ENCODE measurements at places on chromosomes 1 and 21.

GRCh38 chr1:17558954-17559614 is 19.6 kb downstream of the ARHGEF10L start:
- no peak for DNase-seq

- no peak for DNase-seq
Measured at GRCh38 chr1:84259376-84259775, 42.1 kb upstream of the SAMD13 start.

GRCh38 chr1:162178432-162178831 is 108.9 kb downstream of the NOS1AP start:
- no peak for DNase-seq

- DNase-seq = no peak
Measured at GRCh38 chr1:181208967-181209366, 120.5 kb downstream of the IER5 start.

DNA sequence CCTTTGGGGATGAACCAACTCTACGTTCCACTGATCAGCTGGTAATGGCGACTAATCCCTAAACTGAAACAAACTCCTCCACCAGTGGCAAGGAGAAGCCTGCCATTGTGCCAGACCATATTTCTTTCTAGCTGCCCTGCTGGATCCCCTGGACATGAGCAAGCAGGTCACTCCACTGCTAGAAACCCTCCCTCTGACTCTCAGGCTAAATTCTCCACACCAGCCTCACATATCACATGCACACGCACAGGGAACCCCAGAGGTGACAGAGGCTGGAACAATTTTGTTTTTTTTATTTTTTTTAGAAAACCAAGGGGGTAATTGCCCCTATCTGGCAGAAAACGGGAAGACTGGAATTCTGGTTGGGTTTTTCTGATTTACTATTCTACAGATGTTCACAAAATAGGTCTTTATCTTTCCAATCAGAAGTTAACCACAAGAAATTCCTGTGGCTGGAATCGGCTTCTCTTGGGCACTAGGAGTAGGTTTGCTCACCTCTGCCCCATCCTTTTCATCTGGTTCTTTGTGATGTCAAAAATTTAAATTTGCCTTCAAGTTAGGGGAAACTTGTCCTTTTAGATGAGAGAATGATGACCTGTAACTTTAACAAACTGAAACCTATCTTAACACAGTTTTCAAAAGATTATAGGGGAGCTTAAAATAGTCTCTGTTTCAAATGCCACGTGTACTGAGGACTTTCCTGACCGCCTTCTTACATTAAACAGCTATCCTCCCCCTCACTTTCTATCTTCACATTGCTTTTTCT is 258.1 kb downstream of the SDCCAG8 start:
- DNase-seq = no peak

DNA sequence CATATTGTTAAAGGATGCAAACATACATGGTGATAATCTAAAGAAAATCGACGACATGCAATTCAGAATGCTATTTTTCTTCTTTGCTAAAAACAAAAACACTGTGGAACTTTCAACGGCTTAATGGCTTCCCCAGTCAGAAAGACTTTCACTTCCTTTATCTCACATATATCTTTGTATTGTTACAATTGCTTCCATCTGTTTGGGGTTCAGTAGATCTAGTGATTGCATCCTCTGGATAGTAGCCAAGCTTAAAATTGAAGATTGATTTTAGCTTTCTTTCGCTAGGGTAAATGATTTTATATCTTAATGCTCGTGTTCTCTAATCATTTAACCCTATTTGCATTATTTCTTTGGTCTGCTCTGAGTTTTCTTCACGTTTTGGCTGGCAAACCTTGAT is 31.8 kb upstream of the ADAMTS1 start:
- no peak for DNase-seq

GRCh38 chr21:36665806-36666205 is 33.1 kb upstream of the SIM2 start:
- DNase-seq = no peak

DNA sequence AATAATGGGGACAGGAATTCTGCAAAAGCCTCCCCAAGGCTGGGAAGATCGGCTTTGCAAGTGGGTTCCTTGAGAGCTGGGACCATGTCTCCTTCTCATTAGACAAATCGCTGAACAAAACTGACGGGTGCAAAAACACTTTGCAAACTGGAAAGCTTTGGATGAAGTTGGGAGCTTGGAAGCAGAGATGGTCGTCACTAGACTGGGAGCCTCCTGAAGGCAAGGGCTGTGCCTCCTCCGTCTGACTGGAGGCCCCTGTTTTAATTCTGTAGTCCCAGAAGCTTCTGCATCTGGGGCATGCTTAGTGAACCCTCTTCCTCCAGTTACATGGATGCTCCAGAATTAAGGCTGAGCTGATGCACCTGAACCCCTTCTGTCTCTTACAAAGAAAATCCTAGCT is 82.3 kb upstream of the IFFO2 start:
- DNase-seq = no peak

All from AG04449 (cell line).